ENCODE measurements at places on chromosomes 7 and 10.

DNA sequence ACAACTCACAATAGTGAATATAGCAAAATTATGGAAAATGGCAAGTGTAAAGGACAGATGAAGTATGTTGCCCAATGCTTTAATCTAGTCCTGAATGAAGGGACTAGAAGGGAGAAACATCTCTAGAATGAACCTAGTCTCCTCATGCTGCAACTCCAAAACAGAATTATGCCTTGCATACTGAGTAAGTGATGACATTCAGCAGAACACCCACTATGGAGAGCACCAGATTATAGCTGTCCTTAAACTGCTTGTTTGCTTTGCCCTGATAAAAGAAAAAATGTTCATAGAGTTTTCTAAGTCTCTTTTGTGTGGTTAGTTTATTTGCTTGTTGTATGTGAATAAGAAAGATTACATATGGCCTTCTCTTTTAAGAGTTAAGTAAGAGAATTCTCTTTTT lies 7.8 kb upstream of the HGF start:
- DNase-seq = no peak

DNA sequence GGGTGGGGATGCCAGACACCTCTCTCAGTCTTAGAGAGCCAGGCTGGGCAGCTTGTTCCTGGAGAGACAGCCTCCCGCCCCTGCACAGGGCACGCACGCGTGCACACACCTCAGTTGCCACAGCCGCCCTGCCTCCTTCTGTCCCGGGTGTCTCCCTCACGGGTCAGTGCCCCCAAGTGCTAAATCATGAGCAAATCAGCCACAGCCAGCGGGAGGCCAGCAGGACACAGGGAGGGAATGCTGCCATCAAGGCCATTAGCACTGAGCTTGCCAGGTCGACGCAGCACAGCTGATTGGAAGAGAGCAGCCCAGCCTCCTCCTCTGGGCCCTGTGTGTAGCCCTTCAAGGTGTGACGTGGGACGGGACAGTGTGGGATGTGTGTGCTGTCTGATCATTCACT lies 130.4 kb downstream of the CDH23 start:
- no peak for DNase-seq

GRCh38 chr7:10875080-10875479 lies 98.6 kb upstream of the PHF14 start:
- no peak for DNase-seq

- DNase-seq = no peak
These were observed 159.3 kb downstream of the LYZL1 start for GRCh38 chr10:29448125-29448524.

DNA sequence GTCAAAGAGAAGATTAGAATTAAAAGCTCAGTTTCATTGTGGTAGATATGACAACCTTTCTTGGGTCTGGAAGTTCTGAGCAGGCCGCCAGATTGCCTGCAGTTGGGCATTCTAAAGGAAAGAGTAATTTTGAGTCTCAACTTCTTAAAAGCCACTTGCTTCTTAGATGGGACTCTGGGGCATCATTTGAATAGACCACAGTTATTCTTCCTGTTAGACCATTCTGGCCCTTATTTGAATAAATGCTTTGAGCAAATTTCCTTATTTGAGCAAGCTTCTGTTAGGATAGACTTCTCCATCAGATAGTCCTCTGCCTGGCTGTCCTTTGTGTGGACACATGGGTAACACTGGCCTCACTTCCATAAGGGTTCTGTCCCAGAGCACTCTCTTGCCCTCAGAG lies 40.2 kb downstream of the SND1 start:
- no peak for DNase-seq

DNA sequence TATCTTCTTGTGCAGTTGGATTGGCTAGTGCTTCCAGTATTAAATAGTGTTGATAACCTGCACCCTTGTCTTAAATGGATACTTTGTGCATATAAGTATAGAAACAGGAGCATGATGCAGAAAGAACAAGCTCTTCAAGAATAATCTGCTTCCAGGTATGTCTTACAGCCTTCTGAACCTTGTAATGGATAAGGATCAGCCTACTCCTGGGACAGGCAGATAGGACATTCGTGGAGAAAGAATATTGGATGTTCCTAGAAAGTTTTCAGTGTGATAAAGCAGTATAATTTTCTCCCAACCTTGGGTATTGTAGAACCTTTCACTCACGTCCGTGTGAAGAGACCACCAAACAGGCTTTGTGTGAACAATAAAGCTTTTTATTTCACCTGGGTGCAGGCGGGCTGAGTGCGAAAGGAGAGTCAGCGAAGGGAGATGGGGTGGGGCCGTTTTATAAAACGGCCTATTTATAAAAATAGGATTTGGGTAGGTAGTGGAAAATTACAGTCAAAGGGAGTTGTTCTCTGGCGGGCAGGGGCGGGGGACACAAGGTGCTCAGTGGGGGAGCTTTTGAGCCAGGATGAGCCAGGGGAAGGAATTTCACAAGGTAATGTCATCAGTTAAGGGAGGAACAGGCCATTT lies 27.2 kb downstream of the C1GALT1 start:
- no peak for DNase-seq

GRCh38 chr7:66344166-66344565 lies 139.0 kb downstream of the TPST1 start:
- no peak for DNase-seq

DNA sequence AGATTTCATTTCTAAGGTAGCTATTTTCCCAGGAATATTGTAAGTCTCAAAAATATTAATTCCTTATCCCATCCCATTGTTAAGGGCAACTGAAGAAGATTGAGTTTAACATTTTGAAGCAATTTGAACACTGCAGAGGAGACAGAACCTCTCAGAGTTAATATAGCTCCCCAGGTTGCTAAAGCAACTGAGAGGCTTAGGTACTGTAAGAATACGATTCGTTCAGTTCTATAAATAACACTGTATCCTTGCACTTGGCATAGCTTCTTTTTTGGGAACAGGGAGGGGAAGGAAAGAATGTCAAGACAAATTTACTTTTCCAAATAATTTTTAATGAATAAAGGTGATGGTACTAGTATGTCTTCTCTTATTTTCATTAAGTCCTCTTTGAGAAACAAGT lies 658.4 kb upstream of the CELF2 start:
- DNase-seq = no peak

- DNase-seq = no peak
These were observed 304.9 kb downstream of the SUGCT start for GRCh38 chr7:40439686-40440085.

GRCh38 chr7:150731916-150732315 lies 5.3 kb upstream of the GIMAP5 start:
- no peak for DNase-seq

DNA sequence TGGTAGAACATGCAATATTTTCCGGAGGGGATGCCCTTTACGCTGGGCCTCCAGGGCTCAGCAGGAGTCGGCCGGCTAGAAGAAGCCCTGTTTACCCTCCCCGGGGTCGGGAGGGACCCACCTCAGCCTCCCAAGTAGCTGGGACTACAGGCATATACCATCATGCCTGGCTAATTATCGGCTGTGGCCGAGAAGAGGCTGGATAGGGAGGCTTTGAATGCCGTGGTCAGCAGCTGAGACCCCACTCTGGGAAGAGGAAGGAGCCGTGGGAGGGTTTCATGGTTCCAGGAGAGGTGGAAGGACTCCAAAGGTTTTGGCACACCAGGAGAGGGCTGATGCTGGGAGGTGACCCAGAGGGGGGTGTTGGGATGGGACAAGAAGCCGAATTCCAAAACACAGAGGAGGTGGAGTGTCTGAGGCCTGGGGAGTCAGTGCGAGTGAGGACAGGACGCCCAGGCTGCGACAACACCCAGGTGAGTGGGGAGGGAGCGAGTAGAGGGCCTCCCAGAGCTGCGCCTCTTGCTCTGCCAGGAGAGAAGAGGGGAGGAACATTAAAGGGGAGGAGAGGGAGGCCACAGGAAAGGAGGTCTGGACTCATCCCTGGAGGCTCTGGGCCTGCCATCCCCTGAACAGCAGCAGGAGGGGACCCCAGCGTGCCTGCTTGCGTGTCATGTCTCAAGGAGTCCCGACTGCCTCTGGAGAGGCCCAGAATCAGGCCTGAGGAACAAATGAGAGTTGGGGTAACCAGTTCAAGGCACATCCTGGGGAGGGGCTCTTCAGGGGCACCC lies 19.6 kb downstream of the GRID2IP start:
- no peak for DNase-seq

DNA sequence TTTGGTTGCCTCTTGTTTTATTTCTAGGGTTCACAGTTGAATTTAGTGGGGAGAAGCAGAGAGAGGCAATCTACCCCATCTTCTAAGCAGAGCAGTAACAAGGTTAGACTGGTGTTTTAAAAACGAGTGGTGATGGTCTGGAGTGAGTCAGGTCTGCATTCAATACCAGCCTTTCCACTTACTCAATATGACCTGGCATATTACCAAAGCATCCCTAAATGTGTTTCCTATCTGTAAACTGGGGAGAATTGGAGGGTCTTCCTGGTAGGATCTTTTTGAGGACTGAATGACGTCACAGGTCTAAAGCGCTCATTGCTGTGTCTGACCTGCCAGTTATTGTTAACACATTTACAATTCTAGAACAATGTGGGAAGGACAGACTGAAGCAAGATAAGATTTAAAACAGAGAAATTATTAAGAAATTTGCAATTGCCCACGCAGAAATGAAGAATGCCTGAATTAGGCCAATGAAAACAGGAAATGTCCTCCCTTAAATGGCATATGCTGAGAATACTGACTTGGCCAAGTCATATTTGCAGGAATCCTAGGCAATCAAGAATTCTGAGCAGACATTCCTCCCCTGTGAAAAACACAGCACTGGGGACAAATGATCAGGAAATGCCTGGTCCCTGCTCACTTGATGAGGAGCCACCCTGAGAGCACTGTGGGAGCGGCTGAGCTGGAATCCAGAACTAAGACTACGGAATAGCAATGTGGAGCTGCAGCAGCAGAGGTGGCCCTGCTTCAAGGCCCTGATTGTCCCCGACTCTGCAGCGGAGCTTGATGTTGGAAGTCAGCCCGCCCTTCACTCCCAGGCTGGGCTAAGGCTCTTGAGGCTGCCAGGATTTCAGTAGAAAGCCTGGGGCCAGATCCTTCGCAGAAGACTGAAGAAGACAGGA lies 184.5 kb upstream of the CXCL12 start:
- no peak for DNase-seq

GRCh38 chr7:311131-311680 lies 21.2 kb downstream of the FOXL3 start:
- no peak for DNase-seq

GRCh38 chr7:98881561-98882315 lies 3.4 kb downstream of the TRRAP start:
- no peak for DNase-seq

DNA sequence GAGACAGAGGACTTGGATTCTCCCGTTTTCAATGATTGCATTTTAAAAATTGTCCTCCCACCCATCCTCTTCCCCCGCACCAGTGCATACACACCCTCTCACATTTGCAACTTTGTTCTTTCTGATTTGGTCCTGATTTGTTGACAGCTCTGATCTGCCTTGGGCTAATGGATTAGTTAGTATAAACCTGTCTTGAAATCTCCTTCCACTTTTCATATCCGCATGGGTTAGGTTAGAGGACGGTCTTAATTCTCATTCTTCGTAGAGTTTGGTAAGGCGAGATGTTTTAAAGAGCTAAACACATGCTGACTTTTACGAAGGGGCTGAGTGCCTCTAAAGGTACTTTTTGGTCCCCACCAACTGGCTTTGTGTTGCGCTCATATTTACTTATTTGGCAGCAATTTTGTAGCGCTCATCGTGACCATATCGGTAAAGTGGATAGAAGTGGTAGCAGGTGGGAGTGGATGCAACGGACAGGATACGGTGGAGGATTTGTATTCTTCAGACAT lies 1.1 kb downstream of the AHR start:
- DNase-seq = peak; percentile 15

DNA sequence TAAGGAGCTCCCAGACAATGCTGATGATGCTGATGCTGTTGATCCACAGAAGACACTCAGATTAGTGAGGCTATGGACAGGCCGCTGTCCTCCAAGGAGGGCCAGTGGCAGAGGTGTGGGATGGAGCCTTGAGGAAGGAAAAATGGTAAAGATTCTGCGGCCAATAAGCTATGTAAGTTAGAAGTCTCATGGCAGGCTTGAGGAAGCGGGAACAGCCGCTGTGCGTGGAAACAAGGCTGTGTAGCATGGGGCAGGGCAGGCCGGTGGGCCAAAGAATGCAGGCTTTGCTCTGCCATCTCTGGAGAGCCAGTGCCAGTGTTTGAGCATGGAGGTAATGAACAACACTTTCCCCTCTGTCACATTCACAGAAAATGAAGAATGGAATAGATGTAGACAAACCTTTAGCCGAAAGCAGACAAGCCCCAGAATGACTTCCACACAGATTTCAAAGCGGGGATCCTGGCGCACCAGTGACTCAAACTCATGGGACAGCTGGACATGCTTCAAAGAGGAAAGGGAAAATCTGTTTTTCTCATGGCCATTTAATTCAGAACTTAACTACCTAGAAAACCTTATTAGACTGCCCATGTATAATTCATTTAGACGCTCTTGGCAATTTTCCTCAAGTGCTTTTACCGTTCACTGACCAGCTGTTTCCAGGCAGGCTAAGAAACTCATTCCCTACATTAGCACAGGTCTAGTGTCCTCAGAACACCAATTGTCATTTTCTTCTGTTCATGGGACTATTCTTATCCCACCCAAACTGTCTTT lies 16.9 kb upstream of the FIGNL1 start:
- DNase-seq = no peak

- DNase-seq = no peak
These were observed 111.6 kb downstream of the ADCY1 start for GRCh38 chr7:45685619-45686240.

GRCh38 chr7:609365-609764 lies 89.7 kb upstream of the PDGFA start:
- DNase-seq = no peak

DNA sequence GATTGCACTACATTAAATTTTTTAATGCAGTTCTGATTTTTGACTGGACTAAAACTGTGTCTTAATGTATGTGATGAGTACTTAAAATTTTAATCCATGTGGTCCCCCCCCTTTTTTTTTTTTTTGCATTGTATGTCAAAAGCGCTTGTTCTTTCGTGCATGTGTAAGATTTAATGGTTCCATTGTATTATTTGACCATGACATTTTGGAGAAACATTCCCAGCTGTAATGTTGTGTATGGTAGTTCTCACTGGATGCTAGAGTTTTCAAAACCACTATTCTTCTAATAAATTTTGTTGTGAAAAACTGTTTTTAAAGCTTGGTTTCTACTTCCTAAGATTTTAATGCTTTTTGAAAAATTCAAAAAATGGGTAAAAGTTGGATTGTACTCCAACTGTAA lies 132.0 kb downstream of the LCOR start:
- no peak for DNase-seq

GRCh38 chr10:86017841-86018734 lies 348.5 kb downstream of the GRID1 start:
- DNase-seq = no peak

DNA sequence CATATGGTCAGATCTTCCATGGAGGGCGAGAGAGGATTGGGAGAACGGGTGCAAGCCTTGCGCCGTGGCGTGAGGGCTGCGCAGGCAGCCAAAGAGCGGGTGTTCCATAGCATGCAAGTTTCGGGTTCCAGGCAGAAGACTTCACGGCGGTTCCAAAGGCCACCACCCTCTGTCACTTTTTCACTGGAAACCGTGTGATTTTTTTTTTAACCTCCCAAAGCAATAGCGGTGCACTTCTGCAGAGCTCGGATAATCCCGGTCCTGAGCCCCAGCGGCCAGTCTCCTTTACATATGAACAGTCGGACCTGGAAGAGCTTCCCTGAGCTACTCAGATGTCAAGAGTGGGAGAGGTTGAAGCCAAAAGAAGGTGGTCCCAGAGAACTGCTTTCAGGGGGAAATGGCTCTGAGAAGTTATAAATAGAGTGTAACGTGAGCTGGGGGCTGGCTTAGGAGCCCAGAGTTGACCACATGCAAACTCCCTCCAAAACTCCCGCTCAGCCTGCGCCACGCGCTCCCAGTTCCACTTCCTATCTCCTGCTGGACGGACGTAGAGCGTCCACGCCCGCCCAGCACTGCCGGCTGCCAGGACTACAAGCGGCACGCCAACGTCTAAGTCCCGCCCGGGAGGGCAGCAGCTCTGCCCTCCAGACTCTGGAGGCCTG lies at the start of gene MEOX2:
TSS of gene MEOX2 (minus strand) at position 389 of the 662 bp plus-strand sequence. CDS start at position 108, 281 bp downstream.
- DNase-seq = no peak

All from CD4-positive, alpha-beta T cell treated with Interleukin-17A for 4 hours (primary cell).